Stimulated activated CD4-positive, alpha-beta T cell treated with anti-CD3 and anti-CD28 coated beads, Interleukin-12 subunit alpha, Interleukin-12 subunit beta, amount 100 ng/mL, for 4 hours (primary cell): ENCODE measurements at places on chromosomes 2 and 18.

DNA sequence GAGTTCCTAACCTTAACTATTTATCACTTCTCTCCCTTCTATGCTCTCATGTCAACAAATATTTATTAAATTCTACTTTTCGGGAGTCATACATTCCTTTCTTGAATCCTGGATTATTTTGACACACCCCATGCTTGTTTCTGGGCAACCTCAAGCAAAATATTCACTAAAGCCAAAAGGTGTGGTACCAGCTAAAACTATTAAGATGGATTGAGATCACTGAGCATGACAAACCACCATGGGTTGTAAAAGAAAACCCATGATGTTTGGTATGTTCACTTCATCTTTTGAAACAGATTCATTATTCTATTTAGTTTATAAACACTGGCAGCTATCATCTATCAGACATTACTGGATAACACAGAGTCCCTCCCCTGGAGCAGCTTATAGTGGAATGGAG is 32.5 kb downstream of the DPP4 start:
- DNase-seq: no peak

GRCh38 chr2:18763338-18763737 is 174.0 kb upstream of the NT5C1B start:
- no peak for DNase-seq

DNA sequence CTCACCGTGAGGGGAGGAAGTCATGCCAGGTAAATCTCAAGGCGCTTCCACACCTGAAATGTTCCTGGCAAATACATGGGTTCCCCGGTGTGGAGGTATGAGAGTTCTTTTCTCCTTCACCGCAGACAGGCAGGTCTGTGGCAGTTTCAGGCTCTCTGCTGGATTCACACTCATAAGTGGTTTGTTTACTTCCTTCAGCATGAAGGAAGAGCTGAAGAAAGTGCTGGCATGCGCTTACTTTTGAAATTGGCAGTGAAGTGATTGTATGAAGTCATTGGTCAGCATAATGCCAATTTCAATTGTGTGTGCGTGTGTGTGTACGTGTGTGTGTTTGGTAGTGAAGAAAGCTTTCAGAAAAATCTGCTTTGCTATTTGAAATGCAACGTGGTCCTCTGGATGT is 43.4 kb downstream of the RNF144A start:
- no peak for DNase-seq

DNA sequence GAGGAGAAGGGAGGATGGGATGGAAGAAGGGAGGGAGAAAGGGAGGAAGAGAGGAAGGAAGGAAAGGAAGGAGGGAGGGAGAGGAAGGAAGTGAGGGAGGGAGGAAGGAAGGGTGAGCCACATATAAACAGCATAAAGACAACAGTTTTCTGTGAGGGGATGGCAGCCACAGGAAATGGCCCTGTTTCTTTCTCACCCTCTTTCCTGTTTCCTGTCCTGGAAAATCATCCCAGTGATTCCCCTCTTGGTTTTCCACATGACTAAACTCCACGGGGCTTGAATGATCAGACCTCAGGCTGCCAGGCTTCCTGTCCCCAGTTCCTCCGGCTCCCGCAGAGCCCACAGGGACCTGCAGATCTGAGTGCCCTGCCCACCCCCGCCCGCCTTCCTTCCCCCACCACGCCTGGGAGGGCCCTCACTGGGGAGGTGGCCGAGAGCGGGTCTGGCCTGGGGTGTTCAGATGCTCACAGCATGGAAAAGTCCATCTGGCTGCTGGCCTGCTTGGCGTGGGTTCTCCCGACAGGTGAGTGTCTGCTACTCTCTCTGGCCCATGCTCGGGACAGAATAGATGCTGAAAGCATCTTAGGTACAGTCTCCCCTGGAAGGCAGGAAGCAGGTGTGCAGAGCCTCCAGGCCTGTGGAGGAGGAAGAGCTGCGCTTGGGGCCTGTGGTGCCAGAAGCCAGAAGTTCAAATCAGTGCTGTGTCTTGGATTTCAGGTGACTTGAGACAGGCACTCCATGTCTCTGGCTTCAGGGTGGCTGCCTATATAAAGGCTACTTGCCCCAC is at the start of gene SIGLEC15:
Gene SIGLEC15, plus strand, starts transcription at position 418 of the 787 bp plus-strand sequence. Its CDS starts 54 bp downstream, at position 472.
- DNase-seq: no peak

GRCh38 chr2:40095000-40095399 is 315.9 kb upstream of the THUMPD2 start:
- DNase-seq: no peak

DNA sequence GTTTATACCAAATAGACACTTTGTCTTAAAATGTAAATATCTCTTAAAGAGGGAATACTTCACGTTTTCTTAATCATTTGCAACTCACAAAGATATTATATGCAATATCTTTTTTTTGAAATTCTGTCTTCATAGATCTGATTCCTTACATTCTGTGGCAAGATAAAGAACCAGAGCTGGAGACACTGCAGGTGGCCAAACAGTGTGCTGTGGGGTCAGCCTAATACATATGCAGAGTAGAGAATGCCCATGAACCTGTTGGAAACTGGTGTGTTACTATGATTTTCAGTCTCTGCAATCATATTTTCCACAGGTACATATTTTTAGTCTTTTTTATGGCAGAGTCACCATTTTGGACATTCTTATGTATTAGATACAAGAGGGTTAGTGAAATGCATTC is 229.6 kb upstream of the CHST9 start:
- DNase-seq: no peak

DNA sequence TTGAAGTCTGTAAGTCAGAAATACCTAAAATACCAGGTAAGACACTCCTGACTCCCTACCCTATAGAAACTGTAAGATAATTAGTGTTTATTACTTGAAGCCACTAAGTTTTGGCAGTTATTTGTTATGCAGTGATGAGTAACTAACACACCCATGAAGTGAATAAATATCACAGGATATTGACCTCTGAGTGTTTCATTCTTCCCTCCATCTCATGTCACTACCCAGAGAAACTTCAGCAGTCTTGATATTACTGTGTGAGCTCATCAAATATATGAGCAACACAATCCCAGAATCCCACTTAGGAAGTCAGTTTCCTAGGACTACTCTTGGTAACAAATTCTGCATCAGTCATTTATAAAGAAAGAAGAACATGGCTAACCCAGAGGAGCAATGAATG is 529.7 kb downstream of the FBXO15 start:
- no peak for DNase-seq
